CD4-positive, alpha-beta T cell treated with Interleukin-1 beta for 1 hour (primary cell): ENCODE measurements at places on chromosomes 4 and X.
A peak's percentile ranks its signal among the peaks of the same experiment; 100 is the strongest.

DNA sequence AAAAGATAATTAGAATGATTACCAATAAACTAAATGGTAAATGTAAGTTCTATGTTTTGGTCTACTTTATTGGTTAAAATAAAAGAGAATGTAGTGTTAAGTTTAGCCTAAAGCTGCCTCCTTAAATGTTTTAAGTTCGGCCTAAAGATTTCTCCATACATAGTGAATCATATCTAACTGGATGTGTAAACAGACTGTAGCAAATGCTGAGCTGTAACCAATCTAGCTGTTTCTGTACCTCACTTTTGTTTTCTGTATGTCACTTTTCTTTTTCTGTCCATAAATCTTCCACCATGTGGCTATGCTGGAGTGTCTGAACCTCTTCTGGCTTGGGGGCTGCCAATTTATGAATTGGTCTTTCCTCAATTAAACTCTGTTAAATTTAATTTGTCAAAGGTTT, 121.2 kb downstream of the TBCK start:
- DNase-seq, result no peak

DNA sequence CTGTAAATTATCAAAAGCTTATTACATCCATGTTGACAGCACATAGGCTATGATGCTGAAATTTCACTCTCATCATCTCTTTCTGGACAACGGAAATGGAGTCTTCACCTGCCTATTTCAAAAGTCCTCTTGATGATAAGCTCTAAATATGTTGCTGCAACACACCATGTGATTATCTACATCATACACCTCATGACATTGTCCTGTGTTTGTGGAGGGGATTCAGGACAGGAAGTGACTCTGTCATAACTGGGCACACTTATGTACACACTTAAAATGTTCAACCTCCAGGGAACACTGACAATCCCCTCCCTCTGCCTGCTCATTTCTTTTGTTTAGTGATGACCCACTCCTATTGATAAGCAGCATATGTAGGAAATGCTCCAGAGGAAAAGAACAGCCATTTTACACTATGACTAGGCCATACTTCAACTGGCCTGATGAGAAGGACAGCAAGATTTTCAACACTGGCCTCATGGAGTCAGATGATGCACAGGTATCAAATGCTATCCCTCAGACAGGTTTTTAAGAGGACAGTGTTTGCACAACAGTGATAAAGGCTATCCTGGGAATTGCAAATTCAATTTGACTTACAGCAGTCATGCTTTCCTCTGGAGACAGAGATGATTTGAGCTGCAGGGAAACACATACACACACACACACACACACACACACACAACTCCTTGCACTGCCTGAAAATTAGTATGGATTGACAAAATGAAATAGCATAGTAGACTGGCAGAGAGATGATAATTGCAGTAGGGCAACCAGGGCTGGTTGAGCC, 163.3 kb upstream of the RASGEF1B start:
- DNase-seq, result no peak

- no peak for DNase-seq
Measured at GRCh38 chrX:135977611-135978010, 3.8 kb upstream of the MMGT1 start.

DNA sequence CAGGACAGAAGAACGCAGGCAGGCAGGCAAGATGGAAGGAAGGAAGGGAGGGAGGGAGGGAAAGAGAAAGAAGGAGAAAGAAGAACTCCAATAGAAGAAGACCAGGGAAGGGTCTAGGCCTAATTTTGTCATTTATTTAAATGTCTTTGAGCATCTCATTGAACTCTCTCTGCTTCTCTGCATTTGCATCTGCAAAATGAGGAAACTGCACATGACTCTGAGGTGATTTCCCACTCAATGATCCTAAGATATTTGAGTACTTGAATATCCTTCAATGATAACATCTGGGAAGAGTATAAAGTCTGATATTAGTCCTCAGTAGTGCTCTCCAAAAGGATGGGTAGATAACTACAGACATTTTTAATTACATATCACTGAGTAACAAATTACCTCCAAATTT, 33.1 kb upstream of the RBPJ start:
- no peak for DNase-seq

GRCh38 chr4:6688879-6689505, 4.7 kb upstream of the S100P start:
- DNase-seq, result peak; percentile 59

GRCh38 chr4:15402974-15403373, 24.9 kb upstream of the C1QTNF7 start:
- peak; percentile 1 for DNase-seq

- DNase-seq, result no peak
Measured at GRCh38 chr4:66279084-66279483, 608.8 kb upstream of the EPHA5 start.

DNA sequence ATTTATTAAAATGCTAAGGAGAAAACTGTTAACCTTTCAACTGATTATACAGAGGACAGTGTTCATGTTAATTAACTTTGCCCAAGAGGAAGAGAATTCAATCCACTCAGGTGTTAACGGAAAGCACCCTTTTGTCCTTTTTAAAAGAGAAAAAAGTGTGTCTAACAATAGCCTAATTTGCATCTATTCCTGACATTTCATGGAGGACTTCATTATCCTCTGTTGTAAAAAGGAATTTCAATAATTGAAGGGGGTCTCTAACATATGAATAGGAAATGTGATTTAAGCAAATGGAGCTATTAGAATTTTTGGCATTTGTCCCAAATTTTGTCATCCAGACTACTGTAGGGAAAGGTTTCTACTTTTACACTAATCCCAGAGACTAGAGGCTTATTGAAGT, 44.6 kb upstream of the GC start:
- DNase-seq, result no peak

DNA sequence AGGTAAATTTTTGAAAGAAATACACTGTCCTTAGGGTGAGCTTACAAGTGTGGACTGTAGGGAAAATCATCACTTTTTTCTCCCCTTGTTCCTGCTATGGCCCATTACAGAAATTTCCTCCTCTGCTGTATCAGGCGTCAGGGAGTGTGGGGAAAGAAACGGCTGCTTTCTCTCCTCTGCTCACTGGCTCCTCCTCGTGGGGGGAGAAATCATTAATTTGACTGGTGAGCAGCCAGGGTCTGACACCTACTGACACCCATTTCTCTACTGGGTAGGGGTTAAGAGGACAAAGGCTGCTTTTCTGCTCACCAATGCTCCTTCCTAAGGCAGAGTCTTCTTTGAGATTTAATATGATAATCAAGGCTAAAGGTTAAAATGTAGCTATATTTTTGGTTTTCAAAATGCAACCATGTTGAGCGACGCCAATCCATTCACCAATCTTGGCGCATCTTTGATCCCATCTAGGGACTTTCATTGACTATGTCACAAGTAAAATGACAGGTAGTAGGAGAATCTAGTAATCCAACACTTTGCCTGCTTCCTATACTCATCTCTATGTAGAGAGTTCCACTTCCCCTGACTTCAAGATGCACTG, 25.1 kb downstream of the SETD7 start:
- peak; percentile 54 for DNase-seq

DNA sequence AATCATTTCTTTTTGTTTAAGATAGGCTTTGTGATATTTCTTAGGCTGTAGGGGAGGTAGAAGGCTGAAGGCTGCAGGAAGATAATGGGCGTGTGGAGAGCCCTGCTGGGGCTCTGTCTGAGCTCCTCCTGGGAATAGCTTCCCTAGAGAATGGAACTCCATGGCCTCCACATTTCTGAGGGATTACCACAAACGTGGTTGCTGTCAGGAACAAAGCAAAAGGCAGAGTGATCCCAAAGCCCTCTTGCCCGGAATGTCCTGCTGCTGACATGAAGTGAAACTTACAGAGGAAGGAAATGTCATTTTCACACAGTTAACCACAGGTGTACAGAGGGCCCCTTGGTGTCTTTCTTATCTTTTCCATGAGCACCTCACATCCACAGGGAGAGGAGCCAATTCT, 89.3 kb downstream of the DDIT4L start:
- no peak for DNase-seq

GRCh38 chrX:35682476-35682875, 115.7 kb upstream of the MAGEB16 start:
- DNase-seq, result no peak

DNA sequence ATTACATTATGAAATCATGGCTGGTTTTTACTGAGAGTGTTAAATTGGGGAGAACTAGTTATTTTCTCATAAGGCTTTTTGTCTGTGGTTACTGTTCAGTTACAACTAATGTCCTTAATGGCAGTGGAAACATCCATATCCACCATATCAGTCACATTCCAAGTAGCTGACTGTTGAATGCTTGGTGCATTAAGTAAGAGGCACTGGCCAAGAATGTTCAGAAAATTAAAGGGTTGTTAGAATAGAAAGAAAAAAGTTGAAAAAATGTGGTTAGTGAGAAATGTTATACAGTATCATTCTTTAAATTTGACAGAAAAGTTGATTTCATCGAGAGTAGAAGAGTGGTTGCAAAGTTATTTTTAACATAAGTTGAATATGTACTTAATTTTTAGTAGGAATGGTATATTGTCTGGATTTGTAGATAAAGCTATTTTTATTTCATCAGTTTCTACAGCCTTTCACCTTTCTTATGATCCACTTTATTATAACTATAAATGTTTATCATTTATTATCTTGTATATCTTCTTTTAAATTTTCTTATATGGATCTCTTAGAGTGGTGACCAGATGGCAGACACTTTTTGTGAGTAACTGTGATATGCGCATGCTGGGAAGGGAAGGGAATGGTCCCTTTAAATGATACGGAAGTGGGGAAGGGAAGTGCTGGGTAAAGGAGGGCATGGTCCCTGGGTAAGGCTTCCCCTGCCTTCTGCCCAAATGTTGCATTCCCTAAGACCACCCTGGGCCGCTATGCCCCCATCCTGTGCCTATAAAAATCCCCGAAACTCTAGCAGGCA, 2407.1 kb downstream of the ARAP2 start:
- DNase-seq, result no peak

DNA sequence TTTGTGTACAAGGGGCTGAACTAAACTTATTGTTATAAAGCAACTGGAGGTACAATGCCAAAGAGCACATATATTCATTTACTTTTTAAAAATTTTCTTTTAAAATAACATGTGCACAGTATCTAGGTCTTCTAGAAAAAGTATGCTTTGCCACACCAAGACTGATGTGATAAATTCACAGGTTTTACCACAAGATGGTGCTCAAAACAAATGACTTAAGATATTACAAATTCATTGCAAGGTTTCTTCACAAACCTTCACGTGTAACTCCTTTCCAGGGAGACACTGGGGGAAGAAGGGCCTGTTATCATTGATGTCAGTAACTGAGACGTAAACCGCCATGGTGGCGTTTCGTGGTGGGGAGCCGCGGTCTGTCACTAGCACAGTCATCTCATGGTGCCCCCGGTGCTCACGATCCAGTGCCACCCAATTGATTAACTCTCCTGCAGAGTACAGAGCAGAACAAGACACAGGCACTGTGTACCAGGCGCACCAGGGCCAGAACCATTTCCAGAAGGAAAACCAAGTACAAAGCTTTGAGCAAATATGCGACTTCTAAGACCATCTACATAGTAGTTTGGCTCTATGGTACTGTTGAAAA, 162.2 kb downstream of the DCHS2 start:
- no peak for DNase-seq

GRCh38 chr4:118927974-118928373, 39.3 kb downstream of the SYNPO2 start:
- no peak for DNase-seq

GRCh38 chr4:36099509-36099908, 144.8 kb downstream of the ARAP2 start:
- DNase-seq, result no peak

GRCh38 chr4:8238515-8239053, 31.0 kb upstream of the HTRA3 start:
- no peak for DNase-seq

- no peak for DNase-seq
Measured at GRCh38 chr4:168124008-168124641, 31.8 kb downstream of the ANXA10 start.

GRCh38 chr4:80103629-80104028, 30.6 kb upstream of the ANTXR2 start:
- DNase-seq, result no peak

DNA sequence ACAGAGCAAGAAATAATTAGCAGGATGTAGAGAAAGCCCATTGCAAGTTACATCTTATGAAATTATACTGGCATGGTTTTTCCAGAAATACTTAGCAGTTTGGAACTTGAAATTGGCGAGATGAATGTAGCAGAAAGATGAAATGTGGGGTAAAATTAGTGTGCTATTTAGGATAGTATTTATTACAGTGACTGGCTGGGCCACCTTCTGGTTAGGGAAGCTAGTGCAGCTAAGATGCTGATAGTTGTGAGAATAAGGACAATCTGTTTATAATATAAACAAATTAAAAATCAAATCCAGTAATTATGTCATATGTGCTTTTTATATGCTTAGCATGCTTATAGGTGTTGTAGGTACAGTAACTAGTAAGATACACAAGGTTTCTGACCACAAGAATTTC, 74.8 kb downstream of the IL15 start:
- no peak for DNase-seq

GRCh38 chr4:86939729-86940575, 5.1 kb downstream of the AFF1 start:
- peak; percentile 15 for DNase-seq

GRCh38 chrX:21734175-21734574, 23.7 kb downstream of the SMPX start:
- DNase-seq, result no peak

- no peak for DNase-seq
Measured at GRCh38 chrX:12443534-12444098, 305.3 kb downstream of the FRMPD4 start.

DNA sequence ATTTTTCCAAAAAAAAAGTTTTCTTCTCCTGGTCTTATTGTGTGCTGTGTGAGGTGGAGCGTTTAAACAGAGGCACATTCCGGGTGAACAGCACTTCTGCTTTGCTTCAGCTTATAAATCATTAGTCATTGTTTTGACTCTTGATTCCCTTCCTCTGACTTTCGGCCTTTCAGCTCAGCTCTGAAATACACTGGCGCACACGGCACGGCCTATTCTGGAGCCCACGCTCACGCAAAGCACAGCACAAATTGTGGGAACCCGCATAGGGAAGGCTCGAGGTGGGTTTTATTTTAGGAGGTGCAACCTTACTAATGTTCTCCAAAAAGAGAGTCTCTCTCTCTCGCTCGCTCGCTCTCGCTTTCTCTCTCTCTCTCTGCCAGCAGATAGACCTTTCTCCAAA, 4.0 kb downstream of the POU3F4 start:
- DNase-seq, result no peak
